ENCODE measurements at places on chromosomes 11 and 22.

- DNase-seq = no peak
Observed at GRCh38 chr11:13672576-13673210, 4.2 kb downstream of the FAR1 start.

DNA sequence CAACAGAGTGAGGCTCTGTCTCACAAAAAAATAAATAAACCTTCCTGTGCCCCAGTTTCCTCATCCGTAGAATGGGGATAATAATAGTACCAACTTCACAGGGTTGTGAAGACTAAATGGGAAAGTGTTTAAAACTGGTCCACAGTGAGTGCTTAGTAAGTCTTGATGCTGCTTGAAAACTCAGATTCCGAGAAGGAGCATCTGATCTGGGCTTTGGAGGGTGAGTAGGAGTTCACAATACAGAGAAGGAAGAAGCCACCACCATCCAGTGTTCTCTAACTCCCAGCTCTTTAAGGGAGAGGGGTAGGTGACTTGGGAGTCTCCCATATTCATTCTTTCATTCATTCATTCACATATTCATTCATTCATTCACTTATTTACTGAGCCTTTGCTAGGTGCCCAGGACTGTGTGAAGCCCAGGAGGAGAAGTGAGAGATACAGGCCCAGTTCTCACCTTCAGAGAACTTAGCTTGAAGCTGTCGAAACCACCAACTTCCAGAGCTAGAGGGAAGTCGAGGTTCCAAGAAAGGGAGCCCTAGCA is 17.7 kb downstream of the CYTH4 start:
- no peak for DNase-seq

- DNase-seq = no peak
Observed at GRCh38 chr11:64342869-64343745, 3.1 kb downstream of the CCDC88B start.

DNA sequence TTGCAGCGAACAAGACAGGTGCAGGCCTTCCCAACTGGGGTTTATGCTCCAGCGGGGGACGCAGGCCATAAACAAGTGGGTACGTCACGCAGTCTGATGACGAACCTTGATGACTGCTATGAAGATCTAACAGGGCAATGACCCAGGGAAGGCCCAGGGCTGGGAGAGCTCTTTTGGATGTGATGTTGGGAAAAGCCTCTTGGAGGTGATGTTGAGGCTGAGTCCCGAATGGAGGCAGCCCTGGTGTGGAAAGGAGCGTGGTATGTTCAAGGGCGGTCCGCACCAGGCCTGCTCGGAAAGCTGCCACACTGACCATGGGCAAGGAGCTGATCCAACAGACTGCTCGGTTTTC is 5.8 kb downstream of the FADS2 start:
- no peak for DNase-seq

GRCh38 chr11:61539006-61539405 is 30.5 kb downstream of the LRRC10B start:
- no peak for DNase-seq

GRCh38 chr22:44394246-44395117 is 81.7 kb upstream of the SHISAL1 start:
- no peak for DNase-seq

- DNase-seq = no peak
Observed at GRCh38 chr11:12046636-12047236, 38.3 kb upstream of the DKK3 start.

DNA sequence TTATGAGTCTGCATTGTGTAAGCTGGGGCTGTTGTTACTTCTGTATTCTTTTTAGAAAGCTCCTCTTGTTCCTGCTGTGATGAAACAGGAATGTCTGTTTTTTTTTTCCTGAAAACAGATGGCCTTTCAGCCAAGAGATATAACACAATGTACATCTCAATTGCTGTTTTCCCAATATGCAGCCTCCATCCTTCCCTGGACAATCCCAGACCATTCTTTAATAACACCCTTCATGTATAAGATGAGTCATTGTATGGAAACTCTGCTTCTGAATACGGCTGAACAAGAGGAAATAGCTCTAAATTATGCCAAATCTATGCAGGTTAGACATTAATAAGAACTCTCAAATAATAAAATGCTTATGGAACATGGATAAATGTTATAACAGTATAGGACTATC is 60.2 kb upstream of the LRRC4C start:
- no peak for DNase-seq

DNA sequence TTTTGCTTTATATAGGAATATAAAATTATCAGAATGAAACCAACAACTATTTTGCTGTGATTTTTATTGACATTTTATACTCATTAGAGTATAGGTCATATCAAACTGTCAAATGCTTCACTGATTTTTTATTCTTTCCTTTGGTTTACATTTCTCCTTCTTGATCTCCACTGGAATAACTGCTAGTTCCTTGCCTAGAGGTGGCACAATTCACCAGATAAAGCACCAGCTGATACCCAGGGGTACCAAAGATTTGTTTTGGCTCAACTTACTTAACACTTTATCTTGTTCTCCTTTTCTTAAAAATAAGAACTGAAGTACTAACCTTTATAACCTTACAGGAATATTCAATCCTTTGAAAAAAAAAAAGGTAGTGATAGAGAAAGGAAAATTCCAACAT is 725.1 kb upstream of the CHORDC1 start:
- DNase-seq = no peak

DNA sequence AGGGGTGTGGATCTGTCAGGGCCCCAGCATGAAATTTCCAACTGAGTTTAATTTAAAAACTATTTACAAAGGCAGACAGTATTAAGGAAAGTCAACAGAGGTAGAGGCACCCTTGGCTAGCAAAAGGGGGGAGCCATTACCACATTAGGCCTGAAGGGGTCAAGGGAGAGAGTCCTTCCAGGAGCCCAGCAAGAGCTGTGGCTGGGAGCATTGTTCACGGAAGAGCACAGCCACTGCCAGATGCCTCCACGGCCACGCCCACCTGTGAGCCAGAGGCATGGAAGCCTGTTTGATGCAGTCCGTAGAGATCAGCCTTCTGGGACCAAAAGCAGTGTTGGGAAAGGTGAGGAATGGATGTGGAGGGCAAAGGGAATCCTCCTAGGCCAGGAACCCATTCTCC is 102.6 kb downstream of the GALNT18 start:
- DNase-seq = no peak

GRCh38 chr22:47310601-47311000 is 548.2 kb downstream of the TBC1D22A start:
- no peak for DNase-seq
